Activated CD8-positive, alpha-beta memory T cell treated with anti-CD3 and anti-CD28 coated beads for 48 hours (primary cell): ENCODE measurements at places on chromosomes 7 and 10.

DNA sequence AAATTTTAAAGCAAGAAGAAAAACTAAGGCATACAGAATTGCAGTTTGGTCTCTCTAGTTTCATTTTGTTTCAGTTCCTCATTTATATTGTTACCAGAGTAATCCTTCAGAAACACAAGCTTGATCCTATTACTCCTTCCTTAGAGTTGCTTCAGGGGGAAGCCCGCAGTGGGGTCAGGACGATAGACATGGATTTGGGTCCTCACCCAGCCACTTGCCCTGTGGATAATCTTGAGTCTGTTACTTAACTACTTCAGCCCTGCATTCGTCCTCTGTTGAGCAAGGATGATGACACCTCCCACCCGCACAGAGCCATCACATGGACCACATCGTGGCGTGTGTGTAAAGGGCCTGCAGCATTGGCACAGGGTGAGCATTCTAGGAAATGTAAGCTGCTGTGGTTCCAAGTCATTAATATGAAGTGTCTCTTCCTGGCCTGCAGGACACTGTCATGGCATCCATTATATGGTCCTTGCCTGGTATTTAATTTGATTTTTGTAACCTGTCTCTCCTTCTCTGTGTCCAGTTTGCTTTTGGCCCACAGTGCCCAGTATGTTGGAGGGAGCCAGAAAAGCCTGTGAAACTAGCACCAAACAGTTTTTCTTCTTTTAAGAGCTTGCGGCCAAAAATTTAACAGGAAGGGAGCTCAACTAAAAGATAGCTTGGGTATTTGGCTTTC lies 111.2 kb downstream of the EEPD1 start:
- DNase-seq = no peak

DNA sequence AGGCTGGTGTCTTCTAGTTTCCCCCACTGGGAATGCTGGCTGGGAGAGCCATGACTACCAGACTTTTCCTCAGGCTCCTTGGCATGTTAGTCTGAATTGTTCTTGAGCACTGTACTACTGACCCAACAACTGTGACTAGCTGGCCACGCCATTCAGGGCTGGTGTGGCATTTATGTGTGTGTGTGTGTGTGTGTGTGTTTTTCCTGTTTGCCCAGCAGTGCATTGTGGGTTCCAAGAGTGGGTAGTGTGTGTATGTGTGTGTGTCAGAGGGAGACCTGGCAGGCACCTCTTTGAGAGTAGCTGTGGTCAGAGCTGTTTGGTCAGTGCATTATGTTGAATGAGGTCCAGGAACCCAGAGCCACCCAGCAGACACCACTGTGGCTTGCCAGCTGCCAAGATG lies 9.2 kb downstream of the PCBD1 start:
- no peak for DNase-seq

DNA sequence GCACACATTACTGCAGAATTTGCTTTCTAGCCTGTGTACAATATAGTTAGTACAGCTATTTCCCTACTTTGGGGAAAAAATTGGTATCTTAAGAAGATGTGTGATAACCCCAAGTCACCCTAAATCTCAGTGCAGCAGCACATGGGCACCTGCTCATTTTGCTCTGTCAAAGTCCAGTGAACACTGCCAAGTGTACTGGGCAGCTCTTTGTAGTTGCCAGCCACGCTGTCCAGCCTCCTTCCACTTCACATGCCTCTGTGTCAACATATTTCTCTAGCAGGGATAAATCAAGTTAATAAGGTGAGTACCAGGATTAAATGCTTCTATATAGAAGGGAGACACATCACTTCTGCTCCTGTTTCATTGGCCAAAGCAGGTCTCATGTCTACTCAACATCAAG lies 87.1 kb upstream of the CDC14C start:
- DNase-seq = no peak

GRCh38 chr7:96676919-96677318 lies 32.7 kb downstream of the SEM1 start:
- no peak for DNase-seq

GRCh38 chr7:102872460-102872859 lies 40.3 kb upstream of the LRRC17 start:
- DNase-seq = no peak

DNA sequence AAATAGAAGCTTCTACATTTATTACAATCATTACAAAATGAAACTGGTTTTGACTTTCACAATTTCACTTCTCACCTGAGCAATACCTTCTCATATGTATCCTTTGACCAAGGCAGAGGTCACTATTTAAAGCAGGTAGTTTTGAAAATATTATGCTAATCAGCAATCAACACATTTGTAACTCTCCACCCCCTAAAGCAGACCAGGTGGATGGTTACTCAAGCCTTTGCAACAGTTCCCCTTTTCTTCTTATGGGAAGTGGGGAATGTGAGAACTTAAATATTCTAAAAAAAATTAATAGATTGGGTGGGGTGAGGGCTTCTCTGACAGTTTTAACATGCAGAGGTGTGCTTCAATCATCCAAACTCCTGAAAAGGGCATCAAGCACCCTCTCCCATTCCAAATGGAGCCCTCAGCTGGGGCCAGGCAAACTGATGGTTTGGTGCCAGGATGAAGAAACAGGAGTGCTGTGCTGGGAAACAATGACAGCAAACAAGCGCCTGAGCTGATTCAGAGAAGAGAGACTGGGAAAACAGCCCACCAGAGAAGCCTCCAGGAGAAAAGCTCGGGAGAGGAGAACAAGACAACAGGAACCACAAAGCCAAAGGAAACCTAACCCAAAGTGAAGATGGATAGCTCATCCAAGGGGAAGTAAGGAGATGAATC lies 17.1 kb downstream of the RAPGEF5 start:
- no peak for DNase-seq

GRCh38 chr7:18762189-18762588 lies 266.6 kb downstream of the HDAC9 start:
- DNase-seq = no peak

- DNase-seq = no peak
Observed at GRCh38 chr10:50605269-50605950, 18.3 kb downstream of the SGMS1 start.

DNA sequence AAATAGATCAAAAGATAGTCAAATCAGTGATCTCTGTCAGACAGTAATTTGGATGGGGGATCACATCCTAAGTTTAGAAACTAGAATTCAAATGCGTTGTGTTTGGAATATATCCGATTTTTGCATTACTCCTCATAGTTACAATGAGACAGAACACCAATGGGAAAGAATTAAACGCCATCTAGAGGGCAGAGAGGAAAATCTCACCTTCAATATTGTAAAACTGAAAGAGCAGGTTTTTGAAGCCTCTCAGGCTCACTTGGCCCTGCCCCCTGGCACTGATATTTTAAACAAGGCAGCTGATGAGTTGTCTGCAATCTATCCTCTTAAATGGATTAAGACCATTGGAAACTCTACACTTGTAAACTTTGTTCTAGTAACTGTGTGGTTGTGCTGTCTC lies 17.7 kb downstream of the FRG2B start:
- DNase-seq = no peak

DNA sequence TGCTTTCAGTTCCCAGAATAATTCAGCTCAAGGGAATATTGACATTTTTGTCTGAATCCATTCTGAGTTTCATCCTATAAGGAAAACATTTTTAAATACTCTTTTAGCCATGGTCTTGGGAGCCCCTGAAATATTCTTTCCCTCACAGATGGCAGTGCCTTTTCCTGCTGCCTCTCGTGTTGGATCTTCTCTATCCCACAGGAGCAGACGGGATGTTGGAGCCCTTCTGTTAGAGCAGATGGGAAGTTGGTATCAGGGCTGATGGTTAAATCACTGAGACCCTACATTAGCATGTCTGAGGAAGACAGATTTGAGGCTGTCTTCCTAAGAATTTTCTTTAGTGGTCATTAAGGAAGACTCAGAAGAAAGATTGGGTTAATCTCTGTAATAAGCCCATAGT lies 737.8 kb downstream of the LRMDA start:
- no peak for DNase-seq

DNA sequence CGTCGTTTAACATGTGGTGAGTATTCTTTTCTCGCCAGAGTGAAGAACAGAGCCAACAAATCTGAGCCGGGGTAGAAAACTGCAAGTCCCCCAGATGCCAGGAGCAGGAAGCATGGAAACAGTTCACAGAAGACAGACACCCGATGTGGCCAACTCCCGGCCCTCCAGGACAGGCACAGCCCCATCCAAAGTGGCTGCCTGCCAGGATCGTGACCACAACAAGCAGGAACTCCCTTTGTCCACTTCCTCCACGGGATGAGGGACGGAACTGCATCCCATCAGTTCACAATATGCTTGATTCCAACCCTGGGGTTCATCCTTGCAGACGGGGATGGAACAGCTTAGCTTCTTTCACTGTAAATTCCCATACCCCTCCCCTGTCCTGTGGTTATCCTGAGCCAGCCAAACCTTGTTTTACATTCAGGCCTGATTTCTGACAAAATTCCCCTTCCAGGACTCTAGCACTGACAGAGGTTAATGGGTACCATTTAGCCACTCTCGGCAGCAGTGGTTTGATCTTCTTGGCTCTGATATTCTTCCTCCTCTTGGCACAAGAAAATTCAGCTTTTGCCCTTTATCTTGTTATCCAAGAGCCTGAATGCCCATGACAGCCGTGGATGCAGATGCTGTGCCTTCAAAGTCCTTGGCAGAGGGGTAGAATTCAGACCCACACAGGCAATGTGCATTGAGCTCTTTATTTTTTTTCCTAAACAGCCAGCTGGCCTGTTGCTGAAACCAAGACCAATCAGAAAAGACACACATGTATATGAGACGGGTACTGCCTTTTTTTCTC lies 105.5 kb upstream of the FAM204A start:
- no peak for DNase-seq

DNA sequence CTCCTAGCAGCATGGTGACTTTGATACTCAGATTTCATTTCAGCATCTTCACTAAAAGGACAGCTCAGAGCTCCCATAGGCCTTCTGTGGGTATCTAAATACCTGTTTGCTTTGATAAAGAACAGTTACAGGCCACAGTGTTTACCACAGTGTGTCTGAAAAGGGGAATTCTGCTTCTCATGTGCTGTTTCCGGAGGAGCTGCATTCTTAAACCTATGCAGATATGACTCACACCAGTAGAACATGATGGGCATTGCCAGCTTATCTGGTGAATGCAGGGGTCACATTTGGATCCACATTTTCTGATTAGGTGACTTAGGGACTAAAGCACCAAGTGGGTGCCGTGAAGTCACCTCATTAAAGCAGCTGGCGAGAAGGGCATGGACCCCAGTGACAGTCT lies 52.6 kb downstream of the TRRAP start:
- DNase-seq = no peak

DNA sequence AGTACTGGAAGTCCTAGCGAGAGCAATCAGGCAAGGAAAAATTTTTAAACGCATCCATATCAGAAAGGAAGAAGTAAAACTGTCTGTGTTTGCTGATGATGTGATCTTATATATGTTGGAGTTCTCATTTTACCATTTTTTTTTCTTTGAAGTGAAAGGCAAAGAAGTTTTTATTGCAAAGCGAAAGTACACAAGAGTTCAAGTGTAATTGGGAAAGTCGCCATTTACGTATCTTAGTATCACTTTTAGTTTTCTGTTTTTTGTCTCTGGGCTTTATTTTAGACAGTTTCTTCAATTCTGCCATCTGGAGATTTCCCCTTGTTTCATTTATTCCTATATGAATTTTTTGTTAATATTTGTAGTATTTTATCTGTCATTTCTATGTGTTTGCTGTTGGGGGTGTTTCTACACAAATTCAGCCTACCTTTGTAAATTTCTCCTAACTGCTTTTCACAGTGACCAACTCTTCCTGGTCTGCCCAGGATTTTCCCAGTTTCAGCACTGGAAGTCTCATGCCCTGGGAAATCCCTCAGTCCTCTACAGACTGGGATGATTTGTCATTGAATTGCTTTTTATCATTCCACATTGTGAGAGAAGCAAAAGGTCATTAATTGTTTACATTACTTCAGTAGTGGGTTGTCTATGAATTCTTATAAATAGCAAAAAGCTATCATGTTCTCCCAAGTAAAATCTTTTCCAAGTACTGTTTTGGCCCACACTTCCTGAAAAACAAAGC lies 23.2 kb downstream of the BET1 start:
- DNase-seq = no peak

DNA sequence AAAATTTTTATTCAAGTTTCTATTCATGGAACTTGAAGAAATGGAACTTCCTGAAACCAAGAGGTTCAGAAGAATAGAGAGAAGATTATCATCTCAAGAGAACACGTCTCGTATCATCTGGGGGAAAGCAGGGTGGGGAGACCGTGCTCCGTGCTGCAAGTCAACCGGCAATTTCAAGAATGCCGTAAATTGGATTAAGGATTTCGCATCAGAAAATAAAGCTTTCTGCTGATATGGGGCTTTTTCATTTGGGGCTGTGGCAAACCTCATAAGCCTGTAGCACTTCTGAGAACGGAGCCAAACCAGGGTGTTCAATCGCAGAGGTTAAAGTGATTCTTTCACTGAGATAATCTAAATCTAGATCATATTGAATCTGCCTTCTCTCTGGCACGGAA lies 150.1 kb upstream of the NPS start:
- DNase-seq = no peak

- DNase-seq = no peak
Observed at GRCh38 chr10:23047201-23048050, 48.0 kb upstream of the MSRB2 start.

DNA sequence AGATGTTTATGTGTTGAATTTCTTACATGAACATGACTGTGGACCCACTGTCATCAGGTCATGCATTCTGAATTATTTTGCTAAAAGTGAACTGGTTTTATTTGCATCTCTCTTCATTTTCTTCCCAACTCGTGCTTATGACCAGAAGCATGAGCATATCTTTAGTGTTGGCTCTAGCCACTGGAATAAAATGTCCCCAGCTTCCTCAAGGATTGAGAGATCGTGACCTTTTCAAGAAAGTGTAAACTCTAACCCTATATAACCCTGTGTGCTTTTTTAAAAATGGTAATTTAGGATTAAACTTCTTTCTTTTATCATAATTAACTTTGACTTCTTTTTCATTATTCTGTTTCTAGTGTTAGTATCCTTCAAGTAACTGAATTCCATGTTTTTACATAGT lies 55.5 kb downstream of the VTI1A start:
- DNase-seq = no peak

DNA sequence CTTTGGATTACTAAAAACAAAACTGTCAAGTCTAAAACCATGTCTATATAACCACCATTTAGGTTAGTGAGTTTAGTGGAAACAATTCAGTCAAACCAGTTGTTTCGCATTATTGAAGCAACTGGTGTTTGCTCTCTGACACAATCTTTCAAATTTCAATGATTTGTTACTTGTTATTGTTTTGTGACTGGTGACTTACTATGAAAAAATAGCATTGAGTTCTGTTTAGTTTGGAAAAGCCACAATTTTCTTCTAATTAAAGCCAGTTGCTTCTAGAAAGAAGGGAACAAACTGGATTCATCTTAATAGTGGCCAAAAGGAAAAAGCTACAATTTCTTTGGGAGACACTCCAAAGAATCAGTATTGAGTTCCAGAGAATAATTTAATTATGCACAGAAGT lies 30.4 kb downstream of the LAMB4 start:
- DNase-seq = no peak
